ENCODE measurements at places on chromosomes 2 and 18.
A peak's percentile ranks its signal among the peaks of the same experiment; 100 is the strongest.

GRCh38 chr18:13284330-13285027, 65.9 kb downstream of the LDLRAD4 start:
- no peak for DNase-seq

- DNase-seq = peak; percentile 2
Observed at GRCh38 chr2:45329045-45329677, 281.9 kb downstream of the SRBD1 start.

DNA sequence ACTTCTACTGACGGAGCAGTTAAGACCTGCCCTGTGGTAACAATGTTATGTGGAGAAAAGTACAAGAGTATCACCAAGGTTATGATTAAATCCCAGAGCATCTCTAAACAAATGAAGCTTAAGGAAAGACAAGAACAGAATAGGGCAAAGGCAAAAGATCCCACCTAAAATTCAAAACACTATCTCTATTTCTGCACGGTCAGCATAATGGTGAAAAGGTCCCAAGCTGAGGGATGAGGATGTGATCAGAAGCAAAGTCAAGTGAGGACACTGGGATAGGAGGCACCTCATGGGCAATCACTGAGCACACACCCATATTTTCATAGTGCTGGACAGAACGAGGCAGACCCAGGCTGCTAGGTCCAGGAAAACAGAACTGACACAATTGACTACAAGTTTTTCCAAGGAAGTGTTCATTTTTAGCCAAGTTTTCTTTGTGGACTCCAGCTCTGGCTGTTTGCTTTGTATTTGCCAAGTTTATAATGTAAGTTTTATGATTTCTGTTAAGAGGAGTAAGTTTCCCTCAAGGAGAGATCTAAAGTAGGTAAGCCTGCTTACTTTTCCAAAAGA, 77.8 kb downstream of the NCKAP5 start:
- no peak for DNase-seq

- peak; percentile 63 for DNase-seq
Observed at GRCh38 chr18:12750076-12750714, 47.4 kb downstream of the PSMG2 start.

- no peak for DNase-seq
Observed at GRCh38 chr2:231449503-231450054, 14.7 kb downstream of the NCL start.

GRCh38 chr2:10960606-10961489, 49.1 kb downstream of the KCNF1 start:
- no peak for DNase-seq

DNA sequence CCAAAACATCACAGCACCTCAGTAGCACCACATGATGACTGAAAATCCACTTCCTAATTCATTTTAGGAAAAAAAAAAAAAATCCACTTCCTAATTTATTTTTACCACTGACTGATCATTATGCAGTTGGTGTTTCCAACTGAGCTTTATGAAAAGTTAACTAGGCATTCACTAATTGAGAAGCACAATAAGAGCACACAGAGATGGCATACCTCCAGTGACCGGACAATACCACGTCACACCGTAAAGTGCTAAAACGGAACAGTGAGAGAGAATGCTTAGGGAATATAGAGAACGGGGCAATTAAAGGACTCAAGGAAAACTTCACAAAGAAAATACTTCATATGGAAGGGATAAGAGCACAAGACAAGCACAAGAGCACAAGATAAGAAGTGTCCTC, 212.5 kb downstream of the NBAS start:
- DNase-seq = no peak

DNA sequence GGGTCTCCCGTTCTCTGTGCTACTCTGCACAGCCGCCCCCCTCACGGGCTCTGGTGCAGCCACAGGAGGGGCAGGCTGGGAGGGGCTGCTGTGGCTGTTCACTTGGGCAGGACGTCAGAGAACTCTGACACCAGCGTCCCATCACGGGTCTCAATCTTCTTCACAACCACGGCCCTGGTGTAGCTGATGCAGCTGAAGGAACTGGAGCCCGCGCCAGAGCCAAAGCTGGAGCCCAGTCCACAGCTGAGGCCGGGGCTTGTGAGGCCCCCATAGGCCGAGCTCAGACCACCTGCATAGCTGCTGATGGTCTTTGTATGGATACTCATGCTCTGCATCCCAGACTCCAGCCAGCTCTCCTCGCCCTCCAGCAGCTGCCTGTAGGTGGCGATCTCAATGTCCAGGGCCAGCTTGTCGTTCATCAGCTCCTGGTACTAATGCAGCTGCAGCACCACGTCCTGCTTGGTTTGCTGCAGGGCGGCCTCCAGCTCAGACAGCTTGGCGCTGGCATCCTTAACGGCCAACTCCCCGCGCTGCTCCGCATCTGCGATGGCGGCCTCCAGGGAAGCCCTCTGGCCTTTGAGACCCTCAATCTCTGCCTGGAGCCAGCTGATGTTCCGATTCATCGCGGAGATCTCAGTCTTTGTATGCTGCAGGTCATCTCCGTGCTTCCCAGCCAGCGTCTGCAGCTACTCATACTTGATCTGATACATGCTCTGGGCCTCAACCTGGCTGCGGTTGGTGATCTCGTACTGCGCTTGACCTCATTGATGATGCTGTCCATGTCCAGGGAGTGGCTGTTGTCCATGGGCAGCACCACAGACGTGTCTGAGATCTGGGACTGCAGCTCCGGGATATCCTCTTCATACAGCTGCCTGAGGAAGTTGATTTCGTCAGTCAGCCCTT, 7.4 kb upstream of the DUSP19 start:
- DNase-seq = peak; percentile 39

- DNase-seq = peak; percentile 97
Observed at GRCh38 chr2:231364961-231365810, 30.3 kb upstream of the B3GNT7 start.

- DNase-seq = no peak
Observed at GRCh38 chr2:85748985-85749875, 4.6 kb upstream of the ATOH8 start.

GRCh38 chr2:22907330-22907729, 477.6 kb upstream of the KLHL29 start:
- DNase-seq = no peak

Measured in trophoblast cell (in vitro differentiated cells and primary cell).